Peyer's patch (tissue), 4 donors: ENCODE measurements at places on chromosomes 2 and 18. TPM values are rescaled to one million over a fixed set of nuclear protein-coding genes. Genes with fewer than 3 reads are reported as not detected.

The MARS2 gene
- 5.8 TPM for total RNA-seq

The CD8A gene
- 4.1 TPM for total RNA-seq

- H3K27ac ChIP-seq, result no peak overlapping the region
- H3K27me3 ChIP-seq, result no peaks in the 10 kb centered on the region
- H3K36me3 ChIP-seq, result no peaks in the 10 kb centered on the region
- no peak for DNase-seq
Measured at GRCh38 chr2:86223140-86223926, 24.1 kb downstream of the MRPL35 start.

- DNase-seq, result no peak
- no peaks in the 10 kb centered on the region for H3K36me3 ChIP-seq
- no peaks in the 10 kb centered on the region for H3K27me3 ChIP-seq
- H3K4me3 ChIP-seq, result no peak overlapping the region
- no peak overlapping the region for H3K27ac ChIP-seq
Measured at GRCh38 chr18:75264926-75265597, 54.5 kb downstream of the TSHZ1 start.

GRCh38 chr2:24073816-24074215 lies 2.3 kb downstream of the SF3B6 start:
- no peaks in the 10 kb centered on the region for H3K27me3 ChIP-seq
- H3K27ac ChIP-seq, result no peak overlapping the region
- DNase-seq, result no peak
- H3K36me3 ChIP-seq, result no peaks in the 10 kb centered on the region

DNA sequence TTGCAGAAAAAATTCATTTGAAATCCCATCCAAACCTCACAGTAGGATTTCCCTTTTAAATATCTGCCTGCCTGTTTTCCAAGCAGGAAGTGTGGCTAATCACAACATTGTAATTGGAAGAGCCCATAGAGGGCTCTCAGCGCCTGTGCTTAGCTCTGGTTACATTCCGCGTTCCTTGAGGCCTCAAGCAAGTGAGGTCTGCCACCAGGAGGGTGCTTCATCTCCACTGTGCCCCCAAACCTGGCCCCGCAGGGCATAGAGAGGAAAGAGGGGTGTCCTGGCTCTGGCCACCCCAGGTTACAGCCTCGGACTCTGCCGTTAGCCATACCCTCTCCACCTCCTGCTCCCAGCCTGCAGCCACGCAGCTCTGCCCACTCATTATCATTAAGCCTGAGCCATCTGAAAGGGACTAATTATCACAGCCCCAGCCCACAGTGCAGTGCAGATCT lies 214.8 kb downstream of the SP3 start:
- no peaks in the 10 kb centered on the region for H3K4me1 ChIP-seq
- H3K4me3 ChIP-seq, result no peak overlapping the region
- no peaks in the 10 kb centered on the region for H3K27me3 ChIP-seq
- no peak overlapping the region for H3K27ac ChIP-seq
- no peaks in the 10 kb centered on the region for H3K36me3 ChIP-seq

GRCh38 chr18:48817021-48817461 lies 133.7 kb downstream of the SMAD7 start:
- H3K27ac ChIP-seq, result no peak overlapping the region
- no peak overlapping the region for H3K4me3 ChIP-seq
- H3K36me3 ChIP-seq, result no peaks in the 10 kb centered on the region
- H3K4me1 ChIP-seq, result no peaks in the 10 kb centered on the region
- H3K27me3 ChIP-seq, result no peaks in the 10 kb centered on the region

The SMPD4 gene
- 66.8 TPM for total RNA-seq
